ENCODE measurements at places on chromosomes 1 and 21.

- no peak for DNase-seq
Measured at GRCh38 chr1:99647490-99647889, 1.6 kb downstream of the PALMD start.

DNA sequence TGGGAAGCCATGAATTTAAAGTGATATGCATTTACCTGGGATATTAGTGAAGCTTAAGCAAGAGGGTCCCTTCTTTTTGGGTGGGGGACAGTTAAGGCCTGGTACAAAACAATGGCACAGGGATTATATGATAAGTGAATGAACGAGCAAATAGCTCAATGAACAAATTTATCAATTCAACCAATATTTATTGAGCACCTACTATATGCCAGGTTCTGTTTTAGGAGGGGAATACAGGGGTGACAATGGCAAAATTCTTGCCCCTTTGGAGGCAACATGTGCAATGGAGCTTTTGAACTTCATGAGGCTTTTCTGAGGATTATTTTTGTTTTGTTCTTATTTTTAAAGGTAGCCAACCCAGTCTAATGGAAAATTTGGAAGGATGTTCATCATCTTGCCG, 68.2 kb downstream of the FOXD2 start:
- DNase-seq, result no peak

DNA sequence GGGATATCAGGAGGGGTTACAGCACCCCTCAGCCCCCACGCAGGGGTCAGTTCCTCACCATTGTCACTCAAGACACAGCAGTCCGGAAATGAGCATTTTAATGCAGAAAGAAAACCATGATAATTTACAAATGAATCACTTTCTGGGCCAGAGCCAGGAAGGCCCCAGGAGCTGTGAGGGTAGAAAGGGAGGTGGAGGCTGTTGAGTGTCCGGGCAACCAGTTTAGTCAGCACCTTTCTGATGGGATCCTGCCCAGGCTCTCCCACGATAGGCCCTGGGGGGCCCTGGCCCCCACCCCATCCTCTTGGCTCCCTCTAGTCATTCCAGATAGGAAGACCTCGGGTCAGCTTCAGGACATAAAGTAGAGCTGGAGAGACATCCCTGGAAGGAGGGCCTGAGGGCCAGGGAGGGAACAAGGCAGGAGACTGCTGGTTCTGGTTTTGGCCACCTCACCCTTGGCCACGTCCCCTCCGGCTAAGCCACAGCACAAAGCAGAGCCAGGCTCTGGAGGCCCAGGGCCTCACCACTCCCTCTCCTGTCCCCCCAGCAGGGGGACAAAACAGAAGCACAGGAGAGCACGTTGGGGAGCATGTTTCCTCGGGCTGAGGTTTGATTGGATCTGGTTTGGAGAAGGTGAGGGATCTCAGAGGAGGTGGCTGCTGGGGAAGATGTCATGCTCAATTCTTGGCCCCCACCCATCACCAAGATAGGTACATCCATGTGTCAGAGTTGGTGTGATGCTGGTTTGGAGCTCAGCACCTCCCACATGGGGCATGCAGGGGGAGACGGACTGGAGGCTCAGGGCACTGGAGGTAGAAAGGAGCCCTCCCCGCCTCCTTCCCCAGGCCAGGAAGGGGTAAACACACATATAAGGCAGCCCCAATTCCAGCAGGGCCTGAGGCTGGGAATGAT, 20.6 kb downstream of the ETNK2 start:
- no peak for DNase-seq

DNA sequence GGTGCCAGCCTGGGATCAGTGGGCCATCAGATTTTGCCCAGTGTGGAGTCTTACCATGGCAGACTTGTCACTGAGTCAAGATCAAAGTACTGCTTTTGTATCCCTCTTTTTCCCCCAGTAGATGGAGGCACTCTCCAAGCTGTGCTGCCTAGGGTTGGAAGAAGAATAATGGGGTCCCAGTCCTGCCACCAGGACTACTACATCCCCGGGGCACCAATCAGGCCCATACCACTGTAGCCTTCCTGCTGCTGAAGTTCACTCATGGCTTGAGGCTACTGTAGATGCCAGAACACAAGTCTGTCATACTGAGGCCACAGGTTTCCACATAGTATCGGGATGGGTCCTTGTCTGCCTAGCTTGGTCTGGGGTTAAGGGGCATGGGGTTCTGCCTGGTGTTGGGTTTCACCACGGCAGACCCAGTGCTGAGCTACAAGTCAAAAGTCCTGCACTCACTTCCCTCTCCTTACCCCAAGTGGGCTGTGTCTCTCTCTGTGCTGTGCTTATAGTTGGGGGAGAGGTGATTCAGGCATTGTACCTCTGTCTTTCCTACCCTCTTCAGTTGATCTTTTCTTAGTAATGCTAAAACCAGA, 53.4 kb downstream of the PKN2 start:
- no peak for DNase-seq

DNA sequence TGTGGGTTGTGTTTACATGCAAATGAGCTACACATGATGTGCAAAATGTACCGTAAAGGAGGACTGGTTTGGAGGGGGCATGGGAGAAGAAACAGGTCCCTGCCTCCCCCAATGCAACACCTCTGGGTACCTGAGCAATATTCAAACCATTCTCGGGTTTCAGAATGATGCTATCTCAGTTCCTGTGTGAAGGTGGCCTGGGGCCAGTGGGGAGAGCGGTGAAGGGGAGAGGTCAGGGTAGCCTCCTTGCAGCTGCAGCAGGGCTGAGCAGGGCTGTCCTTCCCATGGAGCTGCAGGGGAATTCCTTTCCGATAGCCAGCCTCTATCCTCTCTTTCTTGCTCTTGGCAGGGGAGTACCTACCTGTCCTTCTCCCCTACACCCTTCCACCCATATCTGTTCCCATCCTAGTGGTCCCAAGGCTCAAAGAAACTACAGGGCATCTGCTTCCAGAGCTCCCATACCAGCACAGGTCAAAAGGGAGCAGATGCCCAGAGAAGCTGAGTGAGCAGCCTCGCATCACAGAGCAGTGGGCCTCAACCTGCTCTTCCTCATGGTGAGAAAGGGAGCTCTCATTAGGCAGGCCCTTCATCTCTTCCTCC, 11.9 kb downstream of the MEF2D start:
- DNase-seq, result peak; percentile 45

DNA sequence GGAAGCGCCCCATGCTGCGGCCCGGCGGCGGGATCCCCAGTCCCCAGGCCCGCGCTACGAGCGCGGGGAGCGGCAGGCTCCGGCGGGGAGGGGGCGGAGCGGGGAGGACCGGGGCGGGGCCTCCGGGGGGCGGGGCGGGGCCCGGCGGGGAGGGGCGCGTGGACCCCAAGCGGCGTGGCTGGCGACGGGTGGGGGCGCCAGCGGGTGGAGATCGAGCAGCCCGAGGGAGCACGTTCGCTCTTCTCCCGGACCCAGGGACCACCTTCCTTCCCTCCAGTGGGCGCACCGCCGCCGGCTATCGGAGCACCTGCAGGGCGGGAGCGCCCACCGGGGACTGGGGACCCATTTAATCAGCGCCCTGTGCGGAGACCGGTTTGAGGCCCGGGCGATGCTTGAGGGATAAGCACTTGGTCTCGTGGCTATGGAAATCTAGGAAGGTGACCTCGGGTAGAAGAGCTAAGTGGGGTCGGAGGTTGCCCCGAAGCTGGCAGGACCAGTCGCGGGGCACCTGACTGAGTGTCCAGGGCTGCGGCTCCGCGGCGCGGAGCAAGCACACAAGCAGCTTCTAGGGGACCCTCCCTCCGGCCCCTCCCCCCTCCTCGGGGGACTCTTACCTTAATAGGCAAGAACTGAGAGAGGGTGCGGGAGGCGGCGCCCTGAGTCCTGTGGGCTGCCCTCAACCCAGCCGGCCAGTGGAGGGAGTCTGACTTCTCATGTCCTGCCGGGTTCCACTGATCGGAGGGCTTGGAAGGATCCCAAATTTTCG, at the start of gene TSPAN2:
Gene TSPAN2 (minus strand): TSS at position 84 of the 766 bp plus-strand sequence. CDS start 71 bp downstream, at position 13.
- DNase-seq, result peak; percentile 26

DNA sequence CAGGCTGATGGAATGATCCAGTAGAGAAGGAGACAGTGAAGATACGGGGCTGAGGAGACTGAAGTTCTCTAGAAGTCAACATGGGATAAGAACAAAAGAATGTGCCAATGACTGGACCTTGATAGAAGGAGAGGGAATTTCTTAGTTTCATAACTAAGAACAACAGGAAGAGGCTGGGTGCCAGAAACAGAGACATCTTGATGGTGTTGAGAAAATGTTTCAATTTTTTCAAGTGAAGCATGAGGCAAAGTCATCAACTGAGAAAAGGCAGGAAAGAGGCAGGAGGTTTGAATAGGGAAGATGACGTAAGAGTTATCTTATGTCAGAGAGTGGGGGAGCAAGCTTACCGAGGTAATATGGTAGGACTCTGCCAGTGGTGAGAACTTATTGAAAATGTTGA, 80.1 kb downstream of the SPAG17 start:
- DNase-seq, result no peak

DNA sequence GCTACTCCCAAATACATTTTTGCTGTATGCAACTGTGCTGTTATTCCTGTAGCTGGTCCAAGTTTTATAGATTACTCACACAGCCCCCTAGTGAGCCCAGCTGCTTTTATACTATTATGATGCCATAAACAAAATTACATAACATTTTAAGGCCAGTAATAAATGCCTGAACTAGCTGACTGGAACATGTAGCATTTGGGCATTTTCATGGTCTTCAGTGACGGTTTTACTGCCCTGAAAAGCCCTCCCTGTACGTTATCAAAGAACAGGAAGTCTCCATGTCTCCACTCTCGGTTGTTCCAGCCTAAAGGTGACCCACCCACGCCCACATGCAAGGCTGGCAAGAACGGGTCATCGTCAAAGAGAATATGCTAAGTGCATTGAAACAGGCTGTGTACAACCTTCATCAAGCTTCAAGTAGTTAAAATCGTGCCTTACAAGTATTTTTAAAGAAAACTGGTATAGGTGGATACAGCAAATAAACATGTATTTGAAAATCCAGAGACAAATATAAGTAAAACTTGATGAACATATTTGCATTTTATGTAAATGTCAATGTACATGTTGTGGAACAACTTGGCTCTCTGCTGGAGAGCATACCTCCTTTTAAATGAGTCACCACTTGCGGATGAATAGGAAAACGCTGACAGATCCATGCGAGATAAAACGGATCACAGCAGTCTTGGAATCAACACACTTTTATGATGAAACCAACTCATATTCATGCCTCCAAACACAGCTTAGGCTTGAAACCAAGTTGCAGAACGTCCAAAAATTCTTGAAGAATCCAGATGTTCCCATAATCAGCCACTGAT, 520.5 kb downstream of the SMYD3 start:
- no peak for DNase-seq

DNA sequence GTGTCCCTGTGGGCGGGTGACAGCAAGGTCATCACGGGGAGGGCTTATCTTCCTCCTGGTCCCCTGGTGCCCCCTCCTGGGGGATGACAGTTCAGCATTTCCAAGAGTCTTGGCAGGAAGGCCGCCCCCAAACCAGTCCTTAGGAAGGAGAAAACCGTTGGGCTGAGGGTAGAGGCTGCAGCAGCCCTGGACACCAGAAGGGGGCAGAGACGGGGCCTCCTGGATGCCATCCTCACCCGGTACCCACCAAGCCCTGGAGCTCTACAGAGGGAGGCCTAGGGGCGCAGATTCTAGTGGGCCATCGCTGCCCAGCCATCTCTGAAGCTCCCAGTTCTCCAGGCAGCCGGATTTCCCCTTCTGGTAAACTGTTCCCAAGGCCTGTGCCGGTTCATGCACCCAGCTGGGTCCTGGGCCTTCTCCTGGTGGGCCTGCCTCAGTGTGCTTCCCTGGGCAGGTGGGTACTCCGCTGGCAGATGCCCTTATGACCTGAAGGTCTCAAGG, 14.8 kb upstream of the ZNF669 start:
- DNase-seq, result peak; percentile 47

DNA sequence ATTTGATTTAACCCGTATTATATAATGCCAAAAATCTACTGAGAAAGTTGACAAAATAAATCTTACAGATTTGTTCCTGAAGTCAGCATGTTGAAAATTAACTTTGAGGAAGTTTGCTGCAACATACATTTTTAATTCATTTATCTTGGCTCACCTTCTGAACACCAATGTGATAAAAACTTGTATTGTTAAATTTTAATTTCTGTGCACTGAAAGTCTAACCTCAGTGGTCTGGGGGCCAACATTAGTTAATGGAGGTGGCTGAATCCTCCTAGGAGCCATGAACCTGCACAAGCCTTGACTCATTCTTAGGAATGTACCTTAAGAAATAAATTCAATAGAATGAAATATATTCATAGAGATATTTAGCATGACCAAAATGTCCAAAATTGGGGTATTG, 95.3 kb downstream of the ADSS2 start:
- DNase-seq, result no peak

DNA sequence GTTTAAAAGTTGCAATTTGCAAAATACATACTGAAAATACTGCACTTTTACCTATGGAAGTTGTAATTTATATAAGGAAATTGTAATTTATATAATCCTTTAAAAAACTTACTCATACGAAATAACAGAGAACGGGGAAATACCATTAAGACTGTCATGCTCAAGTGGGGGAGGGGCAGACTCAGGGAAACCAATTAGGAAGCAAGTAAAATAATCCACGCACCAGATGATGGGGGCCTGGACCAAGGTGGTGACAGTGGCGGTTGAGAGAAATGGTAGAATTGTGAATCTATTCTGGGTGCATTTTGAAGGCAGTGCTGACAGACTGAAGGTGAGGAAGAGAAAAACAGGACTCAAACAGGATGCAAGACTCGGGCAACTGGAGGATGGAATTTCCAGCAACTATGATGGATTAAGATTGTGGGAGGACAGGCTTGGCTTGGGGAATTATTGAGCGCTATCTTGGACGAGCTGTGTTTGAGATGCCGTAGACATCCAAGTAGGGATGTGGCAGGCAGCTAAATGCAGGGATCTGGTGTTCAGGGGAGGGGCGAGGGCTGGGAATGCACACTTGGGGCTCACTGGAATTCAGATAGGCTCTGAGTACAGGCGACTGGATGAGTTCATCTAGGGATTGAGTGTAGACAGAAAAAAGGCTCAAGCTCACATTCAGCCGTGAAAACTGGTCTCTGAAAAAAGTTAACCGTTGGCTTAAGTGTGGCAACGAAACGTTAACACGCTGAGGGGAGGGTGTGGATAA, 977 bp downstream of the LCA5L start:
- DNase-seq, result peak; percentile 11

DNA sequence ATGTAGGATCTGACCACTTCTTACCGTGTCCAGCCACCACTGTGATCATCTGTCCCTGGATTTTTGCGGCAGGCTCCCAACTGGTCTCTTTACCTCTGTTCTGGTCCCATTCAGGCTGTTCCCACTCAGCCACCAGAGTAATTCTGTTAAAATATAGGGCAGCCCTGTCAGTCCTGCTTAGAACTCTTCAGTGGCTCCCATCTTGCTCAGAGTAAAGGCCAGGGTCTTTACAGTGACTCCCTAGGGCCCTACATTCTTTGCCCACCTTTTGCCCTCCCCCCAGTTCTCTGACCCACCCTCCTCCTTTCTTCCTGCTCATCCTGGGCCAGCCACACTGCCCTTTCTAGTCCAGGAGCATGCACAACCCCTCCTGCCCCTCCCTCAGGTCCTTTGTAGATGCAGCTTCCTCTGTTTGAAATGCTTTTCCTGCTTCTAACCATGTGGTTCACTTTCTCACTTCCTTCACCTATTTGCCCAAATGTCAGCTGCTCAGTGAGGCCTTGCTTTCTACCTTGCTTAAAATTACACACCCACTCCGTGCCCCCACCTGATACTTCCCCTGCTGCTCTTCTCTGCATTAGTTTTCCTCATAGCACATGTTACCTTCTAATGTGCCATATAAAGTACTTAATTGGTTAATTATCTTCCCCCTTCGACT, 7.8 kb downstream of the UBIAD1 start:
- DNase-seq, result peak; percentile 80

GRCh38 chr1:98119796-98120195, 199.0 kb upstream of the DPYD start:
- no peak for DNase-seq
